ENCODE measurements at places on chromosomes 5 and 9.

DNA sequence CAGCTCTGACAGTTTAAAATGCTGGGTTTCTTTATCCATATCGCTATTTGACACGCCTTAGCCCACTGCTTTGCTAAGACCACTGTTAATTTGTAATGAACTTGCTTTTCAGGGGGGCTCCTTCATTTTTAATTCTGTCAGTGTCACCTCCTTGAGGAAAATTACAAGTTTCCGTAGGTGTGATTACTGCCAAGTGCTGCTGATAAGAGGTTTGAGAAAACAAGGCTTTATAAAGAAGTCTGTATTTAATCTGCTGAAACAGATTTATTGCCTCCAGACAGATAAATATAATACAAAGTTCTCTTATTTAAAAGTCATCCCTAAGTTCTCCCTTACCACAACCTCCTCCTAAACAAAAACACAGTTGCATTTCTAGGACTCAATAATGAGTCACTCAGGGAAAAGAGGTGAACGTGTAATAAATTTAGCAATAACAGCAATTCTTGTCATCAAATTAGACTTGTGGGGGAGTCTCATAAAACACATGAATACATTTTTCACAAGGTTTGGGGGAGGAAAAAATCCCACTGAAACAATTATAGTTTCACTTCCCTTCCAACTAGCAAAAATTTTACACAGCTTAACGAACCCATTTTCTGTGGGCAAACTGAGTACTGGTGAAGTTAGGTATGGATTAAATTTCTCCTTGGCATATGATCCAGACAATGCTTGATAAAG lies 72.8 kb downstream of the MAPKAP1 start:
- DNase-seq: no peak

DNA sequence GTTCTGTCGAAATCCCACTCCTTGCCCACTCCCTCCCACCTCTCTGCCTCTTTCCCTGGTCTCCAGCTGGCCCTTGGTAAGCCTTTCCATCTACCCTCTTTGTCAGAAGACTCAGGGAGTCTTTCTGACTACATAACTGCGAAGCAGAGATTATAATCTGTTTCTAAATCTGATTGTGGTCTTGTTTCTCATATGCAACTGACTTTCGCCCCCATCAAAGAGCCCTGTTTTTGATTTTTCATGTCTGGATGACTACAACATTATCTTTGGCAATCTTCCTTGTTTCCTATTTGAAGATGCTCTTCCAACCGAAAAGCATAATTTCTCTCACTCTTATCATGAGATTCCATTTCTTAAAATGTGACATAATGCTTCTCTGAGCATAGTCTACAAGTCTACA lies 218.2 kb upstream of the ADAMTSL1 start:
- DNase-seq: no peak

DNA sequence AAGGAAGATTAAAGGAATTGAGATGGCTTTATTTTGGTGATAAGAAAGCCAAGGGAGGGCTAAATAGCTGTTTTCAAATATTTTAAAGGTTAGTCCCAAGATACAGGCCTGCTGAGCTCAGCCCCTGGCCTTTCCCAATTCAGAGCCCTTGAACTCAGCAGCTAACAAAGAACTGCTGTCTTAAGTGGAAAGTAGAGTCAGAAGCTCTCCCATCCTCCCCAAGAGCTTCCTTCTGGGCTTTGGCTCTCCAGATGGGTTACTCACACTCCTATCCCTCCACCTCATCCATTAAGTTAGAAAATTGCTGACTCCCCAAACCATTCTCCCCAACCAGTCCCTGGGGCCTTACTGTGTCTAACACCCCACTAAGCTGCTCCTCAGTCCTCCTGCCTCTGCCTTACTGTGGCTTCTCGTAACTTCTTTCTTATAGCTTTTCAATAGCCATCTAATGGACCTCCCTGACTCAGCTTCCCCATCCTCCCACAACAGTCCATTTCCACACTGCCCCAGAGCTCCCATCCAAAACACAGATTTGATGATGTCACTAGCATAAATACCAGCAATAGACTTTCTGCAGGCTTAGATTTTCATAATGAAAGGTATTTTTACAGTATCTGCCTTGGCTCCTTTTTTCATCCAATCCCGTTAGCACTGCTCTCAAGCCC lies 239.1 kb downstream of the ENC1 start:
- DNase-seq: no peak

DNA sequence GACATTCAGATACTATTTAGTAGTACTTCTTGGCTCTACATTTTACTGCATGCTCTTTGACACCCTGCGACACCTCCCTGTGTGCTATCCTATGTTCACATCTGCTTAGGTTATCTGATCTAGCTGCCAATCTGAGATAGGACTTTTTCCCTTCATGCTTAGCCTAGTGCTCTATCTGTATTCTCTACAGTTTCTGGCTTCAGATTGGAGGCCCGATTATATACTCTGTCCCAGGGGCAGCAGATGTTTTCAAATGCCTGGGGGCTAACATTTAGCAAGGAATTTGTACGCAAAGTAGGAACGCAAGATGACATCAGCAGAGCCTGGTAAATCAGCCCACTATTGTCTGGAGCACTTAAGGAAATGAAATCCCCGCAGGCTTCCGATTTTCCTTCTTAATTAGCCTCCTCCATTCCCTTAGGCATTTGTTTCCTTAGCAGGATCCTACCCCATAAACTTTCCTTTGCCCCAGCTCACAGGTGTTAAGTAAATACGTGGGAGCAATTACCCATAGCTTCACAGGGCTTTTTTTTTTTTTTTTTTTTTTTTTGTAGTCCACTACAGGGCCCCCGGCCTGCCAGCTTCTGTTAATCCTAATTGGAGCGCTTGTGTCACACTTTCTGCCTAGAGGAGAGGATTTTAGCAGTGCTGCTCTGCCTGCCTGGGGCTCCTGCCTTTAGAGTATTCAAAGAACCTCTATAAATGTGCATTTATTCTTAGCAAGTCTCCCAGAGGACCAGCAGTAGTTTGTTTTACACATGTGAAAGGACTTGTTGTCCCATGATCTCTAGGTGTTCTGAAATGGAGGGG lies 61.1 kb upstream of the LPAR1 start:
- no peak for DNase-seq

DNA sequence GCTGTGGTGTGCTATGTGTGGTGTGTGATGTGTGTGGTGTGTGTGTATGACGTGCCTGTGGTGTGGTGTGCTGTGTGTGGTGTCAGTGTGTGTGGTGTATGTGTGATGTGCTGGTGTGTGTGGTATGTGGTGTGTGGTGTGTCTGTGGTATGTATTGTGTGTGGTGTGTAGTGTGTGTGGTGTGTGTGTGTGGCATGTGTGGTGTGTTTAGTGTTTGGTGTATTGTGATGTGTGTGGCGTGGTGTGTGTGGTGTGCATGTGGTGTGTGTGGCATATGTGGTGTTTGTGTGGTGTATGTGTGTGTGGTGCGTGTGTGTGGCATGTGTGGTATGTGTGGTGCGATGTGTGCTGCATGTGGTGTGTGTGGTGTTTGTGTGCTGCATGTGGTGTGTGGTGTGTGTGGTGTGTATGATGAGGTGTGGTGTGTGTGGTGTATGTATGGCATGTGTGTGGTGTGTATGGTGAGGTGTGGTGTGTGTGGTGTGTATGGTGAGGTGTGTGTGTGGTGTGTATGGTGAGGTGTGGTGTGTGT lies 18.3 kb upstream of the RNU6ATAC start:
- no peak for DNase-seq

DNA sequence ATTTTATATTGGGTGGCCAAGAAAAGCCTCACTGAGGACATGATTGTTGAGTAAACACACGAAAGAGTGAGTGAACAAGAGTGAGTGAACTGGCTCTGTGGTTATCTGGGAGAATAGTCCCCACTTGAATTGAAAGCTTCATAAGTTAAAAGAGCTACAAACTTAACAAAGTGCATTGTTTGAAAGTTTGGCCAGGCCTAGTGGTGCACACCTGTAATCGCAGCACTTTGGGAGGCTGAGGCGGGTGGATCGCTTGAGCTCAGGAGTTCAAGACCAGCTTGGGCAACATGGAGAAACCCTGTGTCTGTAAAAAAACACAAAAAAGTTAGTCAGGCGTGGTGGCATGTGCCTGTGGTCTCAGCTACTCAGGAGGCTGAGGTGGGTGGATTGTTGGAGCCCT lies 26.9 kb downstream of the SMC2 start:
- no peak for DNase-seq

DNA sequence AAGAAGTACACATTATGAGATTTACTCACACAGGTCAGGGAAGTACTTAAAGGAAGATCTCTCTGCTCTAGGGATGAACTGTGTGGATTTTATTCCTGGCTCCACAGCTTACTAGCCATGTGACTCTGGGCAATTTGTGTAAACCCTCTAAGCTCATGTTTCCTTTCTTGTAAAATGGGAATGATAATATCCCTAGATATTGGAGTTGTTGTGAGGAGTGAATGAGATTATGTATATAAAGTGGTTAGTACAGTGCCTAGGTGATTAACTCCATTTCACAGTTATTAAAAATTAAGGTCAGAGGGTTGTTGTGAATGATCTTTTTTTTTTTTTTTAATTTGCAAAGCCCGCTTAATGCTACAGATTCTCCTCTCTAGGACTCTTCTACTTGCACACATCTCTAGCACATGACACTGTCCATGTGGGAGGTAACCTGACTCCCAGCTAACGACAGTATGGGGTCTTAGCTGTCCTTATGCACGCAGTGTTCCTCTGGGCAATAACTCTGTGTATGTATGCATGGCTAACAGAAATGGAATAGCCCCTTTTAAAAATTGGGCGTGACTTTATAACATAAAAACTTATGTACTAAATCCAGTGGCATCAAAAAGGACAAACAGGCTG lies 23.9 kb upstream of the MYOT start:
- no peak for DNase-seq

- no peak for DNase-seq
Observed at GRCh38 chr5:54754420-54754819, 231.0 kb downstream of the ESM1 start.

DNA sequence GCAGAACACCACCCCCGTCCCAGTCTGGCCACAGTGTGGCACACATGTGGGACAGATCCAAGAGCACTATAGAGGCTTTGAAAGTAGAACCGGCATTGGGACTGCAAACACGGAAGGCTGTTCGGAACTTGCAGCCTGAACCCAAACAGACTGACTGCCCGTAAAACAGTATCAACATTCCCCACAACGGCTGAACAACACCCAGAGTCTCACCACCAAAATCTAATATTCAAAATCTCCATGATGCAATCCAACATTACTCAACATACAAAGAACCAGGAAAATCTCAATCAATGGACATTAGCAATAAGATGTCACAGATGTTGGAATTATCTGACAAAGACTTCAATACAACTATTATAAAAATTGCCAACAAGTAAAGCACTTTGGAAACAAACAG lies 82.3 kb downstream of the ROR2 start:
- DNase-seq: no peak

GRCh38 chr9:18705796-18706392 lies 231.9 kb downstream of the ADAMTSL1 start:
- no peak for DNase-seq

DNA sequence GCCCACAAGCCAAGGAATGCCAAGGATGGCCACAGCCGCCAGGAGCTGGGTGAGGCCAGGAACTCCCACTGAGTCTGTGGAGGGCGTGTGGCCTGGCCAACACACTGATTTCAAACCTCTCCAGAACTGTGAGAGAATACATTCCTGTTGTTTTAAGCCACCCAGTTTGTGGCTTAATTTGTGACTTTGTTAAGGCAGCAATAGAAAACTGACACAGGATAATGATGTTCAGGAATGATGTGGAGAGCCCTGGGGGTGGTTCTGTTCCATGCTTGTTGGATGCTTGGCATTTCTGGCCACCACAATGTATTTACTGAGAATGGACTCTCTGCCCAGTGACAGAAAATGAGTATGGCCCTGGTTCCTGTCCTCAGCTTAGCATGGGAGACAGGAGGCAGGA lies 82.8 kb downstream of the DAP start:
- DNase-seq: no peak

- no peak for DNase-seq
Observed at GRCh38 chr9:111924281-111924680, 27.7 kb downstream of the UGCG start.

DNA sequence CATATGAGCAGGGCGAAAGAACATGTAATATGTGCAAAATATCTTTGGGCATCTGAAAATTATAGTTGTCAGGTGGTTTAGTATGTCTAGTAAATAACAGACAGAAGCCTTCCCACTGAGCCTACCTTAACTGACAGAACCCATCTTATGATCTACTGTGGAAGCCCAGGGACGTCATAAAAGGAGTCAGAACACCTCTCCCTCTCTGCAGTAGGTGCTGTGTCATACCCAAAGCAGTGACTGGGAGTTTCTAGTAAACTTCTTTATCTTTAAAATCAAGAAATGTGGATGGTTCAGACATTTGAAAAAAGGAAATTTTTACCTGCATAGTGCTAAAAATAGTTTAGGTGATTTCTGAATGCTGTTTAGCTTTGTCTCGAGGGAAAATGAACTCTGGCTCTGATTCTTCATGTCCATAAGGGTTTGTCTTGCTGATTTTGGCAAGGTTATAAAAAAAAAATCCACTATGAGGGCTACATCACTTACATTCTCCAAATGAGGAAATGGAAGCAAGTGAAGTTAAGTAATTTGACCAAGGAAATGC lies 104.0 kb downstream of the NUDT12 start:
- no peak for DNase-seq

- peak; percentile 52 for DNase-seq
Observed at GRCh38 chr9:130866474-130866965, 30.1 kb downstream of the QRFP start.
